CD4-positive, alpha-beta T cell treated with Interleukin-17A for 1 hour (primary cell): ENCODE measurements at places on chromosomes 4 and X.

- no peak for DNase-seq
Measured at GRCh38 chr4:1550122-1551070, 133.7 kb downstream of the FAM53A start.

DNA sequence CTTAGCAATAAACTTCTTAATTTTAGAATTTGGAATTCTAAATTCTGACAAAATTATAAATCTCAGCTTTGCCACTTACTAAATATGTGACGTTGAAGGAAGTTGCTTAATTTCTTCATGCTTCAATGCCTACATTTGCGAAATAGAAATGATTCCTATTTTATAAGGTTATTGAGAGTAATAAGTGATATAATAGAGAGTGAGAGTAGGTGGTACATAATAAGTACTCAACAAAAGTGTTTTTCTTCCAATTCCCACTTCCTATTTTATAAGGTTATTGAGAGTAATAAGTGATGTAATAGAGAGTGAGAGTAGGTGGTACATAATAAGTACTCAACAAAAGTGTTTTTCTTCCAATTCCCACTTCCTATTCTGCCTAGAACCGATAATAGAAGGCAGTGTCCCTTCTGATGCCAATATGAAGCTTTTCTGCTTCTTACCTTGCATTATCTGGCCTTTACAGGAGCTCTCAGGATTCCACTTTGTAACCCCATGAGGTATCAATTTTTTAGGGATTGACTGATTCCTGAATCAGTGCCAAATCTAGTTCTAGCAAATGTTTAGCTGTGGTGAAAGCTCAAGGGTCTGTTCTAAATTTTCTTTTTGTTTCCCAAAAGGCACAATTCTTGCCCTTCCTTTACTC, 31.4 kb downstream of the VSIG4 start:
- no peak for DNase-seq

DNA sequence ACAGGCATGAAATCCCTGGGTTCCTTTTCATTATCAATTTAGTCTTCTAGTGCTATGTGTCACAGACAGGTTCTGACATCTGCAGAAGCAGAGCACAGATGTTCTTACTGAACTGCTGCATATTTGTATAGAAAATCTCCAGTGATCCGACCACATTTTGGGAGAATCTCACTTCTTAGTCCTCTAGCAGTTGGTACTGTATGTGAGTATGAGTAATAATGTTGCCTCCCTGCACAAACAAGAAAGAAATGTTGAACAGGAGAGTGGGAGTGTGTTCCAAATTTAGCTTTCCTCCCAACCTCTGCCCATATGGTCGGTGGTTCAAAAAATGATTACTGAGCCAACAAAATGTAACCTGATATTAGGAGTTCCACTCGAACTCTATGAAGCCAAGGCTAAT, 165.3 kb upstream of the GPC4 start:
- DNase-seq = no peak

DNA sequence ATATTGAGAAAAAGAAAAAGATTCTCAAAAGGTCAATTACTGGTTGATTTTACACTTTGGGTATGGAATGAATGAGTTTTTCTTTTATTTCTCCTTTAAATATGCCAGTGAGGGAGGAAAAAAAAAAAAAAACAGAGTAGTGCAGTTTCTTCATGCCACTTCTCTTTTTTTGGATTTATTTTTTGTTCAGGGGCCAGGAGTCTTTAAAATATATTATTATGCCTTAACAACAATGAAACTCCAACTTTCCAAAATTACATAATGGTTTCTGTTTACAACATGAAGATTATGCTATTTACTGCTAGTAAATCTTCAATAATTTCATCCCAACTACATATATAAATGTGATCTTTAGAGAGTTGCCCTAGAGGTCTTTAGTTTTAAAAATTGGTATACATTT, 31.9 kb downstream of the DTHD1 start:
- no peak for DNase-seq

GRCh38 chr4:137531168-137531985, 917 bp downstream of the PCDH18 start:
- DNase-seq = no peak

GRCh38 chr4:43277003-43277402, 384.5 kb downstream of the GRXCR1 start:
- no peak for DNase-seq

- no peak for DNase-seq
Measured at GRCh38 chr4:20272411-20272872, 20.7 kb downstream of the SLIT2 start.

DNA sequence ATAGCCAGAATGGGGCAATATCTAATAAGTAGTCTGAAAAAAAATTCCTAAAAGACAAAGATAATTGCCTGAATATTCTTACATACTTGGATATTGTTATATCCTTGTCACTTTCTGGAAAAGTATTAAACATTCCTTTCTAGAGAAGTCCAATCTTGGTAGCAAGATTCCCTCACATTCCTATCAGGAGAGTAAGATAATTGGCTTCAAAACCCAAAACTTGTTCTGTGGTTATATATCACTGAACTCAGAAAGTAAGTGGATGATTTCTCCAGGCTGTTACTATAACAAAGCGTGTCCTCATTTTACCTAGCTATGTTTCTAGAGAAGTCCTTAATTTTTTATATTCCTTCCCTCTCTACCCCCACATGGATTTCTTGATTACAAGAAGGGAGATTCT, 46.0 kb upstream of the TEX13A start:
- DNase-seq = no peak

- DNase-seq = no peak
Measured at GRCh38 chr4:111228874-111229273, 606.0 kb upstream of the PITX2 start.

DNA sequence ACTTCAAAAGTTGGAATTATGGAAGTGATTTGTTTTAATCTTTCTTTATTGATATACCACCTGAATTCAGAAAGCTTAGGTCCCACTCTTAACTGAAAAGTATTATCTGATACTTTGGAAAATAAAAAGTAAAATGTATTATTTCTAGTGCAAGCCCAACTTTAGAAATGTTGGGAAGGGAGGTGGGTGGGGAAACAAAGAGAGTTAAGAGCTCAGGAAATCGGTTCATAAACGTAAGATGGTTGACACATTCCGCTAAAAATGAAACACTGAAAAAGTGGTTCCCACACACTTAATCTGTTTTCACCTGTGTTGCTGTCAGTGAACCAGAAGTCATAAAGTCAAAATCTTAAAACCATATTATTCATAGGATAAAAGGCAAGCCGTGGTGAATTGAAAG, 237.4 kb downstream of the BANK1 start:
- no peak for DNase-seq

GRCh38 chrX:124268099-124268498, 64.4 kb upstream of the TEX13D start:
- DNase-seq = no peak

GRCh38 chrX:117510453-117510852, 606.2 kb downstream of the KLHL13 start:
- DNase-seq = no peak

- no peak for DNase-seq
Measured at GRCh38 chr4:5423670-5424069, 284.7 kb downstream of the EVC2 start.

- DNase-seq = no peak
Measured at GRCh38 chr4:121093261-121093660, 20.9 kb upstream of the NDNF start.

GRCh38 chr4:129064717-129065116, 28.6 kb downstream of the SCLT1 start:
- no peak for DNase-seq

GRCh38 chr4:87093443-87094123, 126.8 kb downstream of the KLHL8 start:
- DNase-seq = peak; percentile 66

GRCh38 chrX:53093177-53093655, 726 bp upstream of the KANTR start:
- peak; percentile 78 for DNase-seq

GRCh38 chr4:128287141-128287870, at the start of gene PGRMC2:
PGRMC2 (minus strand) TSS chr4:128287813; CDS start chr4:128287790, 23 bp downstream.
- DNase-seq = peak; percentile 7

DNA sequence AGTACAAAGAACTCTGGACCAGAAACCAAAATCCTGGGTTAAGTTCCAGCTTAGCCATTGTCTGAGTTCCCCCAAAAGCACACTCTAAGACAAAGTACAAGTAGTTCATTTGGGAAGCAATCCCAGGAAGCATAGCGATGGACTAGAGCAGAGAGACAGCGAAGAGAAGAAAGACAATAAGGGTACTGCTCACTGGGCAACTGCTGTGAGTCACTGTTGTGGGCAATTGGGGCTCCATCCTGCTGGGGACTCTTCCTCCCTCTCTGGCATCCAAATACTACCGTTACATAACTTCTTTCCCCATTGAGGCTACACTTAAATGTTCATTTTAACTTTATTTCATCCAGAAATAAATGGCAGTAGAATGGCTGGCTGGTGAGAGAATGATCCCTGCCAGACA, 14.1 kb downstream of the SRPX start:
- no peak for DNase-seq

DNA sequence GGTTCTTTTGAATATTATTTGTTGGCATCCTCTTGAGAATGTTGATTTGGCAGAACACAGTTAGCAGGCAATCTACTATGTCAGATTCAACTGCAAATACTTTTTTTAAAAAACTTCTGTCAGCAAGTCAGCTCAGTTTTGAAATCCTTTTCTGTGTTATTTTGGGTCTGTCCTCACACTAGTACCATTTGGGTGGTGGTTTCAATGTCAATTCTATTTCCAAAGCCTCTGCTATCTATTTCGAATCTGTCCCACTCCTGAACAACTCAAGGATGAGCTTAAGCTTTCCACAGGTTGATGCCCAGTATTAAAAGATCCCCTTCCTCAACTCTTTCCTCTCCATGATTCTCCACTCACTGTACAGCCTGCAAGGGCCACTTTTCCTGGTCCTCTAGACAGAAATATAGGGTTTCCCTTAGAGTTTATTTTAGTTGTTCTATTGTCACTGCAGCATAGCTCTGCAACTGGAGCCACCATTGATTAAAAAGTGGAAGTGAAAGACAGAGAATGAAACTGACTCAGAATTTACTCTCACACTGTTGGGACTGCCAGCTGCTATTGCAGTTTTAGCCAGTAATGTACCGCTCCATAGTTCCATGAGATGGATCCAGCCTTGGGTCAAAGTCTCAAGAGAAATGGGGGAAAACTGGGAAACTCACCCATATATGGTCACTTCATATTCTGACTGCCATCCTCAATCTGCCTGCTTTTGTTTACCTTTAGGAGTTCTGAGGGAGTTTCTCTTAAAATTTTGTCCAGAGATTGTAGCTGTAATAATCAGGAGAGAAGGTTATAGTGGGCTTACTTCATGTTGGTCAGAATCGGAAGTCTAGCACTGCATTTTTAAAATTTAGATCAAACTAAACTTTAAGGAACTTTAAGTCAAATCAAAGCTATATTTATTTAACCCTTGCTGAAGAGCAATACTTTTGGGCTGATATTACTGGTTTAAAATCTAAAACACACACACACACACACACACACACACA, 14.6 kb downstream of the HDX start:
- no peak for DNase-seq

DNA sequence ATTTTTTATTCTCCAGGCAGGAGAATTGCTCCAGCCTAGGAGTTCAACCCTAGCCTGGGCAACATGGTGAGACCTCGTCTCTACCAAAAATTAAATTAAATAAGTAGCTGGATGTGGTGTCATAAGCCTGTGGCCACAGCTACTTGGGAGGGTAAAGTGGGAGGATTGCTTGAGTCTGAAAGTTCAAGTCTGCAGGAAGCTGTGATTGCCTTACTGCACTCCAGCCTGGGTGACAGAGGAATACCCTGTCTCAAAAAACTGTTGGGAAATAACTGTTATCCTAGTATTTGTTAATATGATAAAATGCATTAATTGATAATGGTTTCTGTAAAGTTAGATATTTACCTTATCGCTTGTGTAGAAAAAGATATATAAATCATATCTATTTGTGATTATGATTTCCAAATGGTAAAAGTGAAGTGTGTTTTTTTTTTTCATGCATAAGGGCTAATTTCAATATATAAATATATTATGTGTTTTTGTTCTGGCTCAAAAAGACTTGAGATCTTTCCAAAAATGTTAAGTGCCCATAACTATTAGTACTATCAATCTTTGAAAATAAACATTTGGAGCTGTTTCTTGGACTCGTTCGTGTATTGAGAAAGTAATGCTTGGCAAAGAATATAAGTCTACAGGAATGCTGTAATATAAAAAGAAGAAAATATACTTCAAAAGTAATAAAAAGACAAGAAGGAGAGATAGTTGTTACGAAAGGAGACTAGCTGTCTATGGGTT, 396.6 kb downstream of the ADGRL3 start:
- DNase-seq = no peak

GRCh38 chr4:108118505-108118904, 50.2 kb downstream of the LEF1 start:
- DNase-seq = peak; percentile 56

DNA sequence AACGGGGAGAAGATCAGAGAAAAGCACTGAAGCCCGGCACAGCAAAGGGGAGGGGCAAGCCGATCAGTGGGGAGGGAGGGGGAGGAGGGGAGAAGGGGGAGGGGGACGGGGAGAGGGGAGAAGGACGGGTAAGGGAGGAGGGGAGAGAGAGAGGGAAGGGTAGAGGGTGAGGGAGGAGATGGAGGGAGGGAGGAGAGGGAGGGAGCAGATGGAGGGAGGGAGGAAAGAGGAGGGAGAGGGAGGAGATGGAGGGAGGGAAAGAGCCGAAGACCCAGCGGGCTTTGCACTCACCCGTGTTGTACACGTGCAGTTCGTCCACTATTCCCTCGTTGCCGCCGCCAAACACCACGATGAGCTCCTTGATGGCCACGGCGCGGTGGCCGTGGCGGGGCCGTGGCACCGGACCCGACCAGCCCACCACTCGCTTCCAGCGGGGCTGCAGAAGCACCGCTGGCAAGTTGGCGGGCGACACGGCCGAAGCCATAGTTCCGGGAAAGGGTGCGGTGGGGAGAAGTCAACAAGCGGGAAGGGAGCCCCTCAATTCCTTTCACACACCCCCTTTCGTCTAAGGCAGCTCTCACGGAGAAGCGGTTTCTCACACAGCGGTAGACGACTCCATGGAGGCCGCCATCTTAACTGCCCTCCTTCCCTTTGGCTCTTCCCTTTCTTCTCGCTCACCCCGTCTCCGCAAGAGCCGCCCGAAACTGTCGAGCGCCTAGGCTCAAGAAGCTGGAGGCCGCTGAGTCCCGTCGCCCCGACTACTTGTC, 1.1 kb downstream of the HCFC1 start:
- peak; percentile 56 for DNase-seq

- no peak for DNase-seq
Measured at GRCh38 chrX:113699939-113700338, 859.3 kb upstream of the AMOT start.

- no peak for DNase-seq
Measured at GRCh38 chr4:127236889-127237288, 395.9 kb upstream of the INTU start.

GRCh38 chr4:2868877-2869487, 25.3 kb downstream of the ADD1 start:
- DNase-seq = no peak

DNA sequence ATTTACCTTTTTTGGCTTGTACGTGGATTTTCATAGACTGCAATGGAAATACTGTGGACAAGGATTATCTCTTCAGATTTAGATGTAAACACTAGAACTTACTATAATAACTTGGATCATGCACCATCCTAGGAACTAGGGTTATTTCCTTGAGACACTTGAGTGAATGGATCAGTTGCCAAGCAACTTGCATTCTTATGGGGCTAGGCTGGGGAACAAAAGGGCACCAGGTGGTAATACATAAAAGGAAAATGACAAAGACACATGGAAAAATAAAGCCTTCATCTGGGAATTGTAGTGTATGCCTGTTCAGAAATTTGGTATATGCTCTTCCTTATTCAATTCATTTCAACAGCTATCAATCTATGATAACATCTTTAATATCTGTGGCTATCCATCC, 247.1 kb downstream of the SPRY1 start:
- no peak for DNase-seq

GRCh38 chrX:39633293-39633692, 464.5 kb downstream of the BCOR start:
- no peak for DNase-seq
